ENCODE measurements at places on chromosomes 5 and 9. TPM values are rescaled to one million over a fixed set of nuclear protein-coding genes. Genes with fewer than 3 reads are reported as not detected.

The FAM151B gene
- 1.2 TPM for total RNA-seq

The F2RL2 gene
- 0.56 TPM for total RNA-seq

The FBP2 gene
- not detected for total RNA-seq

The C9 gene
- not detected for total RNA-seq

The CHSY3 gene
- 3.7 TPM for total RNA-seq

The C1QTNF2 gene
- total RNA-seq = 0.39 TPM

The PCDHGA12 gene
- 17.4 TPM for total RNA-seq

The SEMA5A gene
- 21.3 TPM for total RNA-seq

The ENG gene
- 72.1 TPM for total RNA-seq

The TRAF1 gene
- total RNA-seq = 0.64 TPM

The GOLGA1 gene
- total RNA-seq = 7.2 TPM

The ANGPTL2 gene
- 10.1 TPM for total RNA-seq

The C6 gene
- total RNA-seq = 1.2 TPM

The SV2C gene
- total RNA-seq = not detected

The AFAP1L1 gene
- 9.7 TPM for total RNA-seq

The PSMD5 gene
- total RNA-seq = 30.6 TPM

The ZBED3 gene
- 1.7 TPM for total RNA-seq

The PPP3R2 gene
- not detected for total RNA-seq

The ALDH1A1 gene
- 0.13 TPM for total RNA-seq

The SPAAR gene
- 0.39 TPM for total RNA-seq

The IRX2 gene
- 0.64 TPM for total RNA-seq

The SOX30 gene
- not detected for total RNA-seq

The RGMB gene
- total RNA-seq = 32.6 TPM

The ASS1 gene
- total RNA-seq = 19.2 TPM

The SARDH gene
- total RNA-seq = 6.7 TPM

The ORM2 gene
- total RNA-seq = not detected

The DBH gene
- not detected for total RNA-seq

The LHX2 gene
- not detected for total RNA-seq

The CTNNA1 gene
- total RNA-seq = 282 TPM

The DIAPH1 gene
- 49.1 TPM for total RNA-seq

The RNF14 gene
- 33.7 TPM for total RNA-seq

The BNC2 gene
- 27.3 TPM for total RNA-seq

The PCDHA12 gene
- under 0.01 TPM for total RNA-seq

The FAM81B gene
- total RNA-seq = not detected

The STRBP gene
- 2.2 TPM for total RNA-seq

The ADAMTS16 gene
- total RNA-seq = 0.52 TPM

The STX17 gene
- 25.9 TPM for total RNA-seq

The PCDHAC2 gene
- total RNA-seq = not detected
